Parietal lobe (tissue), 2 donors: ENCODE measurements at places on chromosomes 3 and 15. TPM values are rescaled to one million over a fixed set of nuclear protein-coding genes. Genes with fewer than 3 reads are reported as not detected.

TBCCD1 gene
- total RNA-seq: 41.3 TPM

IL20RB gene
- total RNA-seq: 1.3 TPM

ABCF3 gene
- total RNA-seq: 79.2 TPM

EBLN2 gene
- total RNA-seq: 22.5 TPM

CEP63 gene
- total RNA-seq: 45.1 TPM

PLA2G4E gene
- not detected for total RNA-seq

MFN1 gene
- total RNA-seq: 156 TPM

SYNPR gene
- total RNA-seq: 45.7 TPM

ACAN gene
- total RNA-seq: 0.31 TPM

SI gene
- not detected for total RNA-seq
